ENCODE measurements at places on chromosomes 3 and 15.

GRCh38 chr15:90190606-90191343 is 10.4 kb upstream of the SEMA4B start:
- no peak for DNase-seq

GRCh38 chr3:177622520-177622919 is 425.2 kb upstream of the TBL1XR1 start:
- DNase-seq = no peak

DNA sequence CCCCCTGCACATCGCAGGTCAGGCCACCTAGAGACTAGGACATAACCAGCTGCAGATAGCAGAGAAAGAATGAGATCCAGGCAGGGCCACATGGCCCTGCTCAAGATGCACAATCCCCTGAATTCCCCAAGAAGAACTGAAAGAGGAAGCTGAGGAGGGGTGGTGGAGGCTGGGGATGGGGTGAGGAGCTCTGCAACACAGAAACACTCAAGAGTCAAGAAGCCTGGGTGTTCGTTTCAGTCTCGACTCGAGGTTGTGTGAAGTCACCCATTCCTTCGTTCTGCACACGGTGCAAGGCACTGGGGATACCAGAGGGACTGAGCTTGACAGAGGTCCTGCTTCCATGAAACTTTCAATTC is 62.0 kb downstream of the TLE3 start:
- DNase-seq = no peak

DNA sequence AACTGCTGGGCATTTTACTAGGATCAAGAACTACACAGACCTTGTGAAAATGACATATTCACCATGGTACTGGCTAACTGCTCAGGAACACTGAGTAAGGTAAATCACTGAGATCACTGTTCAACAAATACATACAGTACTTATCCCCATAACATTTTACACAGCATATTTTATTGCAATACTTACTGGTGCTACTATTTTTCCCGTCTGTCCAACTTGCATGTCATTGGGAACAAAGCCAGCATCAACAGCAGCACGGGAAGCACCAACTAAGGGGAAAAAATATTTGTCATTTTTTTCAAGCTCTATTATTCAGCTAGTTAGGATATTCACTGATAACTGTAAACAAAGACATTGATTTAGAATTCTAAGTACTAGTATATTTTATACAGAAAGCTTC is 37.0 kb downstream of the ETFA start:
- DNase-seq = no peak

GRCh38 chr3:31785286-31785685 is 195.8 kb downstream of the OSBPL10 start:
- DNase-seq = no peak

Measured in HuH-7 (cell line).